Stomach (tissue), 19 donors: ENCODE measurements at places on chromosomes 5 and 9. TPM values are rescaled to one million over a fixed set of nuclear protein-coding genes. Genes with fewer than 3 reads are reported as not detected.

KCNN2 gene
- total RNA-seq = not detected

OLFML2A gene
- 91.2 TPM for total RNA-seq

DNA sequence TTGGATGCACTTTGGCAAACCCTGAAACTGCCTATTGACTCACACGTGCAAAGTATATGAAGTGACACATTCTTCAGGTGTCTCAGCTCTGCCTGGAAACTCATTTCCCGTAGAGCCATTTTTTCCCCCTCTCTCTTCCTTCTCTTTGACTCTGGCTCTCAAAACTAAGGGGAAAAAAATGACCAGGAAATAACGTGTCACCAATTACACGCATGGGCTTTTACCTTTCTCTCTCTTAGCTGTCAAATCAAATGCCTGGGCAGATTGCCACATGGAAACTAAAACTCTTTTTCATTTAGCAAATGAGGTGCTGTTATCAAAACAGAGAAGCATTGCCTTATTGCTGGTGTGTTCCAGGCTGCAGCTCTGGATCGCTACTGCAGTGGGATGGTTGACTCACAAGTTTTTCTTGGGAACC, 18.3 kb upstream of the IFNK start:
- DNase-seq = peak; percentile 32
- H3K4me1 ChIP-seq = no peaks in the 10 kb centered on the region
- no peaks in the 10 kb centered on the region for H3K27me3 ChIP-seq
- H3K4me3 ChIP-seq = no peak overlapping the region

PCDHA13 gene
- not detected for total RNA-seq

- H3K27me3 ChIP-seq = no peaks in the 10 kb centered on the region
- H3K4me1 ChIP-seq = peaks cover 15% of the 10 kb centered on the region
- peak; percentile 86 for DNase-seq
- no peaks in the 10 kb centered on the region for H3K36me3 ChIP-seq
- H3K4me3 ChIP-seq = no peak overlapping the region
These were observed 502.7 kb downstream of the NR2F1-AS1 start for GRCh38 chr5:93078082-93079038.

LCN6 gene
- 31.2 TPM for total RNA-seq

GRCh38 chr5:142024771-142025304, 12.0 kb upstream of the GNPDA1 start:
- DNase-seq = peak; percentile 82
- no peaks in the 10 kb centered on the region for H3K36me3 ChIP-seq
- H3K4me3 ChIP-seq = peak overlapping the region; percentile 47
- no peaks in the 10 kb centered on the region for H3K27me3 ChIP-seq

GRCh38 chr5:116814626-116815385, 240.2 kb upstream of the SEMA6A start:
- no peaks in the 10 kb centered on the region for H3K27me3 ChIP-seq
- no peak for DNase-seq
- H3K27ac ChIP-seq = no peak overlapping the region

IER5L gene
- 4.5 TPM for total RNA-seq

DNA sequence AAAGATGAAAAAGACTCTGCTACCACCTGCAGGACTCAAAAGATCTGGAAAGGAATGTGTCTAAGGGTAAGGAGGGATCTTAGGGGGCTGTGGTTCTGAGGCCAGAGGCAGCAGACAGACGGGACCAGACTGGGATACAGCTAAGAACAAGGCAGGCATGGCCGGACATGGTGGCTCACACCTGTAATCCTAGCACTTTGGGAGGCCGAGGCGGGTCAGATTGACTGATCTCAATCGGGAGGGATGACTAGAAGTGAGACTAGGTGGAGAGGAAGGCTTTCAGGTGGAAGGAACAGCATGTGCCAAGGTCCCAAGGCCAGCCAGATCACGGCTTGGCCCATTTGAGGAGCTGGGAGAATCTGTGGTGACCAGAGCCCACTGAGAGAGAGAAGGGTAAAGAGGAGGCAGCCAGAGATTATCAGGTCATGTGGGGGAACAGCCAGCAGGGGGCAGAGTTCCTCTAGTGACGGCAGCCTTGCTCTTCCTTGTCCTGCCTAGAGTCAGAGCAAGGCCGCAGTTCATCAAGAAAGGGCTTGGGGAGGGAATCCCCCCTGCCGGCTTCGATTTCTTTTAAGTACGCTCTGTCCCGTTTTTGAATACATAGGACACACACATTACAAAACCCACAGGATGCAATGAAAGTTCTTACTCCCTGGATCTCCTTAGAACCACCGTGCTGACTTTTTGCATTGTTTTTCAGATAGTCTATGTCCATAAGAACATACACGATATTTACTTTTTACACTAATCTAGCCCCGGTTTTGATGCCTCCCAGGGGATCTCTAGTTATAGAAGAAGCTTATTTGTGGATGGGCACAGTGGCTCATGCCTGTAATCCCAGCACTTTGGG, 2.6 kb upstream of the OLFML2A start:
- peaks cover 36% of the 10 kb centered on the region for H3K27me3 ChIP-seq
- DNase-seq = peak; percentile 93
- no peaks in the 10 kb centered on the region for H3K36me3 ChIP-seq
- no peak overlapping the region for H3K27ac ChIP-seq

- H3K27ac ChIP-seq = no peak overlapping the region
- no peaks in the 10 kb centered on the region for H3K27me3 ChIP-seq
- H3K4me1 ChIP-seq = no peaks in the 10 kb centered on the region
- no peak overlapping the region for H3K4me3 ChIP-seq
- DNase-seq = no peak
These were observed 5.3 kb downstream of the SLC36A3 start for GRCh38 chr5:151298063-151298855.
